ENCODE measurements at places on chromosomes 16 and 17.

GRCh38 chr17:8732406-8733085 is 12.1 kb downstream of the CCDC42 start:
- DNase-seq = no peak

DNA sequence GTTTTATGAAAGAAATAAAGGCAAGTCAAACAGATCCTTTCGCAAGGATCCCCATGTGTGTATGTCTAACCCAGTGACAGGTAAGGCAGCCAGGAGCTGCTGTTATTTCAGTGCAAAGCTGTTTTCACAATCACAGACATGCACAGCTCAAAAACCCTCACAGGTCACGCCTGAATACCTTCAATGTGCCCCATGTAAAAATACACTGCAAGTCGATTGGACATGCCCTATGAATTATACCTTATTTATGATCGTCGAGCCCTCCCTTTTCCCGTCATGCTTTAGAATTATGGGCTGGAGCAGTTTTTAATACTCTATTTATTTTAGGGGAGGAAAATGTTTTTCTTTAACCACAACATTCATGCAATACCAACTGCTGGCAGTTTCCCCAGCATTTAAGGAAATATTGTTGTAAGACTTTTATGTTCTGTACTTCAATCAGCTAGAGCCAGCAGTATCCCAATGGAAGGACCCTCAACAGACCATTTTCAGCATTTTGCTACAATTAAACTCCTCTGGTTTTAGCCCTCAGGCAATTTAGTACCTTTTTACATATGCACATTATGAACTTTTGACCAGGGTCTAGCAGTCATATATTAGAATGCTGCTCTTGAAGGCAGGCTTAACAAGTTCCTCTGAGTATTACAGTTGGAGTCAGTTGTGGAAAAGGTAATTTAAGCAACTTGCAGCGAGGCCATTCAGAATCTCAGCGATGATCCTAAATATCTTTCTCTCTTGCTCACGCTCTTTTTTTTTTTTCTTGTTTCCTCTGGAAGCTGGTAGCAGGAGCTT is 362.2 kb downstream of the WWOX start:
- no peak for DNase-seq

GRCh38 chr17:332558-333322 is 19.9 kb downstream of the RPH3AL start:
- no peak for DNase-seq

DNA sequence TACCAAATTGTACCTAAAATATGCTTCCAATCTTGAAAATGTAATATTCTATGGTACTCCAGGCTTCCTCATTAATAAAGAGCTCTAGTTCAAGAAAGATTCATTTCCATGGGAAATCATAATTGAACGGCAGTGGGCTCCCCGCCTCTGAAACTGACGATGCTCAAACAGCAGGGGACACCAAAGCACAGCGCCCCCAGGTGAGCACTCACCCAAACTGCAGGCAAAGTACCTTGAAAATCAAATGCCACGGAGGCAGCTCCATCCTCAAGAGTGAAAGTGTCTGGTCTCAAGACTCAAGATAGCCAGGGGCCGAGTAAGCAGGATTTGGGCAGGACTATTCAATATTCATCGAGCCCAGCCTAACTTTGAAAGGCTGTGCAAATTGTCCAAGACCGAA is 217.4 kb upstream of the TNRC6C start:
- DNase-seq = no peak

DNA sequence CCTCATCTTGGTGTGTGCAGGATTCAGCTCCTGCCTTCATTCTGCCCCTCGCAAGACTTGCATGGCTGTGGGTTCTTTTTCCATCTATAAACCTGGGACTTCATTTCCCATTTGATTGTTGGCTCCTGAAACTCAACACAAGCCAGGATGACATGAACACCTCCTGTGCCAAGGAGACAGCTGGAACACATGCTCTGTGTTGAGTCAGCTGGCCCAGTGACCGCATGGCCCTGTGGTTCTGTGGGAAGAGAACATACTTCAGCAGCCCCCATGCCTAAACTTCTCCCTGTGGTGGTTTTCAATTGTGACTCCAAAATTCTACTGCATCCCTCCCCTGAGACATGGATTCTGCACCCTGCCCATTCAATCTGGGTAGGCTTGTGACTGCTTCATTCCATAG is 57.9 kb upstream of the FOXF1 start:
- no peak for DNase-seq

GRCh38 chr17:29613352-29613837 is 9.3 kb downstream of the CORO6 start:
- peak; percentile 78 for DNase-seq

- no peak for DNase-seq
These were observed 2.1 kb downstream of the NAGPA start for GRCh38 chr16:5031601-5032000.

- no peak for DNase-seq
These were observed 25.6 kb upstream of the MTSS2 start for GRCh38 chr16:70711211-70712031.

GRCh38 chr16:54373534-54374520 is 87.2 kb upstream of the IRX3 start:
- no peak for DNase-seq

GRCh38 chr16:57623251-57624043 is 5.0 kb upstream of the ADGRG1 start:
- peak; percentile 61 for DNase-seq

GRCh38 chr17:48589831-48590606 is at the start of gene HOXB3:
TSS of gene HOXB3 (minus strand) at chr17:48590241. CDS start at chr17:48552474, 37,767 bp downstream.
- no peak for DNase-seq

DNA sequence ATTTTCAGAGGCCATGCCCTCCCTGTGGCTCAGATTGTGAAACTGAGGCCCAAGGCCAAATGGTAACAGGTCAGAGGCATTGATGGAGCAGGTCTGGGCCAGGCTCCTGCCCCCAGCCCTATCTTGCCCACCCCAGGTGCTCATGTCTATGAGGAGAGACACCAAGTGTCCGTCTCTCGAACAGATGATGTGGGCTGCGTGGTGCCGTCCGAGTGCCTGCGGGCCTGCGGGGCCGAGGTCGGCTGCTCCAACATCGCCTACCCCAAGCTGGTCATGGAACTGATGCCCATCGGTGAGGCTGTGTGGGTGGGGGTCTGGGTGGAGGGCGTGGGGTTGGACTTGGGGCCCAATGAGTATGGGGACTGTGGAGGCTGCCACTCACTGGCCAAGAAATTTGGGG is 8.7 kb upstream of the FAM83G start:
- DNase-seq = no peak

DNA sequence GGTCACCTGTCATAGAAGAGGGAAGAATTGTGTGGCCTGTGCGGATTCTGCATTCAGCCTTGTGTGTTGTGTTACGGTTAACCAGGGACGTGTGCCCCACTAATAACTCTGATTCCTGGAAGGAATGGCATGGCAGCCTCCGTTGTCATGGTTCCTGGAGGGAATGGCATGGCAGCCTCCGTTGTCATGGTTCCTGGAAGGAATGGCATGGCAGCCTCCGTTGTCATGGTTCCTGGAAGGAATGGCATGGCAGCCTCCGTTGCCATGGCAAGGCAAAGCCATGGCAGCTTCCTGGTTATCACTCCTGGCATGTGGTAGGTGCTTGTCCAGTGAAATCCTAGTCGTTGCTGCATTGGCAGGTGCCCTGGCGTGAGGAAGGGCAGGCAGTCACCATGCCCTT is 8.9 kb downstream of the SPG7 start:
- no peak for DNase-seq

Measured in C1 segment of cervical spinal cord (tissue), 14 donors.